ENCODE measurements at places on chromosomes 1 and 21.

- DNase-seq, result no peak
These were observed 28.1 kb downstream of the ZBTB8OS start for GRCh38 chr1:32622205-32622604.

DNA sequence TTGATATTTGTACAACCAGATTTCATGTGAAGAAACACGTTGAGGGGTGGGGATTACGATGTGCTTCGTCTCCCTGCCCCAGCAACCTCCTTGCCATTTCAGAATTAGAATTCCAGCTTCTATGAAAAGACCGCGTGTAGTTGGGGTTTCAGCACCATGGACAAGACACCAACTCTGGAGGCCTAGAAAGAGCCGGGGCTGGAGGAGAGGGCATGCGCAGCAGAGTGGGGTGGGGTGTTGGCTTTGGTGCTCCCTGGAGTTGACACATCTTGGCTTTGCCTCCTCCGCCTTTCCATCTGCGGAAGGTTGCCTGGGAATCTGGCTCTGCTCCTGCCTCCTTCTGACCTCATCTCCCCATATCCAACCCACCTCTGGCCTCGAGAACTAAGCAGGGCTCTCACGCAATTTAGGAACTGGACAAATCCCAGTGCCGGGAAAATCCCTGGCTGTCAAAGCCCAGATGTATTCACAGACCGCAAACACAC, 11.8 kb downstream of the HTR6 start:
- DNase-seq, result no peak

GRCh38 chr1:161374373-161374772, 6.7 kb upstream of the CFAP126 start:
- DNase-seq, result no peak

DNA sequence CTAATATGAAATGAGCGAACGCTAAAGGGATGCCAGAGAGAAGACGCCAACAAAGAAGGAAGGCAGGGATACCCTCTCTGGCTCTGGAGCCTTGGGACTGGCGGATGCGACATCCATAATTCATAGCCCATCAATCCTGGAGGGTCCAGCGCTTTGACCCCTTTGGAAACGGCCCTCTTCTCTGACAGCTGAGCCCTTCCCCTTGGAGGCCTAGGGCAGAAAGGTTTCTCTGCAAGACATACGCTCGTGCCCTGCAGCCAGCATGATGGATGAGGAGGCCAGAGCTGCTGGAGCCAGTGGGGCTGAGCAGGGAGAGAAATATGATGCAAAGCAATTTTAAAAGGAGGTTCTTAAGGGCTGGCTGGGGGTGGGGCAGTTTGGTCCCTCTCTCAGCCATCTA, 22.2 kb downstream of the OPTC start:
- no peak for DNase-seq

GRCh38 chr1:225608014-225608796, 44.7 kb downstream of the ENAH start:
- no peak for DNase-seq

DNA sequence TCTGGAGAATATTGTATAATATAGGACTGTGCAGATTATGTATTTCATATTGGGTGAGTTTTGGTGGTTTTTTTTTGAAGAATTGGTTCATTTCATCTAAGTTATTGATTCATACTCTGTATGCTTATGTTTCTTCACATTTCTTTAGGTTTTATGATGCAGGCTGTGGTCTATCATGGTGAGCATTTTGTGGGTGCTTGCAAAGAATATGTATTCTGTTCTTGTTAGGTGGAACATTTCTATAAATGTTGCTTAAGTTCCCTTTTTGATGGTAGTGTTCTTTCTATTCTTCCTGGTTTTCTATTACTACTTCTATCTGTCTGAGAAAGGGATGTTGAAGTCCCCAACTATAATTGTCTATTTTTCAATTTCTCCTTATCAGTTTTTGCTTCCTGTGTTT, 42.6 kb downstream of the PKN2 start:
- DNase-seq, result no peak

- DNase-seq, result no peak
These were observed 2.7 kb downstream of the DISP1 start for GRCh38 chr1:222817529-222817928.

- DNase-seq, result no peak
These were observed 33.9 kb upstream of the LBR start for GRCh38 chr1:225461533-225462428.

DNA sequence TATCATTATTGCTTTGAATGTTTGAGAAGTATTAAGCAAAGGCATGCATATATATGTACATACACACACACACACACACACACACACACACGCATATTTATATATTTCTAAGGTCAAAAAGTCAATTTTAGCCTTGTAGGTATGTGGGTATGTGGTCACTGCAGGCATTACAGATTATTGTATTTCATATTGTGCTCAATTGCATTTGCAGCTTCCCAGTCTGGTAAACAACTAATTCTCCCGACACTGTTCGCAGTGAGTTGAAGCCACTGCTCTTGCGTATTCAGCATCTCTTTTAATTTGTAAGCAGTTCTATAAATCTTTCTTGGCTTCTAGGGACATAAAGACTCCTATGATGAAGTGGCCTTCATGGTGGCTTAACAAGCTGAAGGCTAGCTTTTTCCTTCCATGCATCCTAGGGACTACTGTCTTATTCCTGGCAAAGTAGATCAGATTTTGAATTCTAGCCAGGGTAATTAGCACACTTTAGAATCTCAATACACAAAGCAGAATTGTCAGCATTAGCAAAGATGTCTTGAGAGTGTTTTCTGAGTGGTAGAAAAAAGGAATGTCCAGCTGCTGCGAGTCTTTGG, 368.6 kb upstream of the NEGR1 start:
- DNase-seq, result no peak

- no peak for DNase-seq
These were observed 39.1 kb upstream of the PTPRC start for GRCh38 chr1:198599749-198600148.

- no peak for DNase-seq
These were observed 5.3 kb downstream of the HPCA start for GRCh38 chr1:32891630-32892029.

DNA sequence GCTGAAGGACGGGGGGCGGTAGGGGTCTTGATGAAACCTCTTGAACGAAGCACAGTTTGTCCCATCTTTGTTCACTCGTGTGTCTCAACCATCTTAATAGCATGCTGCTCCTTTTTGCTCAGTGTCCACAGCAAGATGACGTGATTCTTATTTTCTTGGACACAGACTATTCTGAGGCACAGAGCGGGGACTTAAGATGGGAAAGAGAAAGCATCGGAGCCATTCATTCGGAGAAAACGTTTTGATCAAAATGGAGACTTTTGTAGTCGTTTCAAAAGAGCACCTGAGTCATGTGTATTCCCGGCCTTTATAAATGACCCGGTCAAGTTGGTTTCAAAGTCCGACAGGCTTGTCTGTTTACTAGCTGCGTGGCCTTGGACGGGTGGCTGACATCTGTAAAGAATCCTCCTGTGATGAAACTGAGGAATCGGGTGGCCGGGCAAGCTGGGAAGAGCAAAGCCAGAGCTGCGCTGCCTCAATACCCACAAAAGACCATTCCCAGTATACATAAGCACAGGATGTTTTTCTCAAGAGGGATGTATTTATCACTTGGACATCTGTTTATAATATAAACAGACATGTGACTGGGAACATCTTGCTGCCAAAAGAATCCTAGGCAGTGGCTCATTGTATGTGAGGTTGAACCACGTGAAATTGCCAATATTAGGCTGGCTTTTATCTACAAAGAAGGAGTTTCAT, 18.5 kb downstream of the ETS2 start:
- DNase-seq, result no peak

DNA sequence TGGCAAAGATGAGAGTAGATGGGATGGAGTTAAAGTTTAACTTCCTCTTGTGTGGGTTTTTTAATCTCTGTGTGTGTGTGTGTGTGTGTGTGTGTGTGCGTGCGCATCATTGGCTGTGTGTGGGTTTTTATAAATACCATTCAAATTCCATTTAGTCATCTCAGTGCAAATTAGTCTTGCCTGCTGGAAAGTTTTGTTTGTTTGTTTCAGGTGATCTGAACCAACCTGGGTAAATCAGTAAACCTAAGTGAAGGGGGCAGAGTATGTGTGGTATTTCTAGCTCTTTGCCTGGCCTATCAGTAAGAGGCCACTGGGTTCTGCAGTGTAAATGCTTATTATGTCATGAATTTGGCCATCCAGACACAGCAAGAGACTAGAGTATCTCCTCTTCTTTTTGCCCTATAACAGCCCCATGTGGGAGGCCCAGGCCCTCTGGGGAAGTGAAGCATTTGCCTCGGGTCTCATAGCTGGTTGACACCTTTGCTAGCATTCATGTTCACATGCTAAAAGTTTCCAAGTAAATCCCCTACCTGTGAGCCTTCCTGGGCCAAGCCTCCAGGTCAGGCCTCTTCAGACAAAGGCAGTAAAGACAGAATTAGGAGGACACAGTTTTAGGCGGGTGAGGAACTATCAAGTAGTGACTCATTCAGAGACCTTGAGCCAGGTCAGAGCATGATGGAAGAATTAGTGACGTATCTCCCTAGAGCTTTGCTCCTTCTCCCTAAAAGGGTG, 14.7 kb downstream of the INTS3 start:
- DNase-seq, result no peak

GRCh38 chr1:223133306-223133823, 9.7 kb downstream of the TLR5 start:
- DNase-seq, result no peak

- no peak for DNase-seq
These were observed 346.7 kb downstream of the NUF2 start for GRCh38 chr1:163668472-163668871.

GRCh38 chr1:153805042-153805745, 30.0 kb downstream of the SLC27A3 start:
- peak; percentile 19 for DNase-seq

- DNase-seq, result no peak
These were observed 37.6 kb downstream of the MT1HL1 start for GRCh38 chr1:236966636-236967035.

DNA sequence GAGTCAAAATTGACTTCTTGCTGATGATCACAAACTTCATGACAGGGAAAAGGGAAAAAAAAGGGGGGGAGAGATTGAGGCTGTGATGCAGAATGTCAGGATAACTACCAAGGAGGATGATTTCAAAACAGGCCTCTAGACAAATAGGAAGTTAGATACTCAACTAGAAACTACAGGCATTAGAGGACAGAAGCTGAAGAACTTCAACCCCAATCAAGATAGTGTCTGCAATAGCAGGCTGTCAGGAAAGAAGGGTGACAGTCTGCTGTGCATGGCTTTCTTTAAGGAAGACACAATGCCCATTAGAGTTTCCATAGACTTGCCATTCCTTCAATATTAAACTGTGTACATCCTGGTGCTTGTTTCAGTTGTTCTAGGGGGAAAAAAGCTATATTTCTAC, 257.2 kb downstream of the TTLL7 start:
- no peak for DNase-seq

- no peak for DNase-seq
These were observed 19.3 kb downstream of the OSBPL9 start for GRCh38 chr1:51636191-51636590.

GRCh38 chr1:100552031-100552430, 14.1 kb downstream of the GPR88 start:
- DNase-seq, result no peak

GRCh38 chr1:173038875-173039554, 11.7 kb downstream of the TNFSF18 start:
- DNase-seq, result no peak

DNA sequence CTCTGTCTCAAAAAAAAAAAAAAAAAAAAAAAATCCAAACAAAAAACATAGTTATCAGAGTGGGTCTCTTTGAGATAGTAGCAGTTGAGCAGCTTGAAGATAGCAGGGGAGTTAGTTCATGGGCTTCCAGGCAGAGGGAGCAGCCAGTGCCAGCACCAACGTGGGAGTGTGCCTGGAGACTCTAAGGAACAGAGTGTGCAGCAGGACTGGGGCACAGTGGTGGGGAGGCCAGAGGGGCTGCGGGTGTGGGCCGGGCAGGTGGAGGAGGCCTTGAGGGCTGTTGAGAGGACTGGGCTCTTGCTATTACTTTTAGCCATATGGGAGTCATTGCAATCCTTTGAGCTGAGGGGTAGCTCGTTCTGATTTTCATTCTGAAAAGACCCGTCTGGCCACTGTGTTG, 63.8 kb downstream of the RYR2 start:
- DNase-seq, result no peak

GRCh38 chr1:24657781-24658180, 14.7 kb downstream of the SRRM1 start:
- no peak for DNase-seq

DNA sequence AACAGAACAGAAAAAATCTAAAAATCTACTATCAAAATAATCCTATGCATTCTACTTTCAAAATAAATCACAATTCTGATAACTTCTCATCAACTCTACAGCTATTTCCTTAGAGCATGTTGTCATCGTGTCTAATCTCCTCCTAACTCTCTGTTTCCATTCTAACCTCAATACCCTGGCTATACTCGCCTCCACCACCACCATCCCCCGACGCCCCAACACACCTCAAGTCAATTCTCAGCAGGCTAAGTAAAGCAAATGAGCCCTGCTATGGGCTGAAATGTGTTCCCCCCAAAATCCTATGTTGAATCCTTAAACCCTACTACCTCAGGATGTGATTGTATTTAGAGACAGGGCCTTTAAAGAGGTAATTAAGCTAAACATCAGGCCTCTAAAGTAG, 34.6 kb downstream of the NRDC start:
- no peak for DNase-seq

DNA sequence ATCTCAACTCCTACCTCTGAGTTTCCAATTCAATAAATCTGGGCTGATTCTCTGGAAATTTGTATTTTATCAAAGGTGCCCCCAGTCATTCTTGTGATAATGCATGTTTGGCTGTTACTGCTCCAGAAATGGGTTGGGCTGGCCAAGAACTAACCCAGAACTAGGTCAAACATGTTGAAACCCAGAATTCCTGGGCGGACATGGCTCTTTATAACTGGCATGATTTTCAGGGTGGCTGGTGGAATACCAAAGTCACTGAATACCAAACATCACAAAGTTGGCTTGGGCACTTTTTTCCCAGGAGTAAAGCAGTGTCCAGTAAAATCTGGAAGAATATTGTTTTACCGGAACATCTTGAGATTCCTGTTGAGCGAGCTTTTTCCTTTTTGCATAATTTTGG, 89.4 kb upstream of the S1PR1 start:
- DNase-seq, result no peak

- DNase-seq, result no peak
These were observed 18.2 kb downstream of the PDZK1 start for GRCh38 chr1:145688924-145689323.

DNA sequence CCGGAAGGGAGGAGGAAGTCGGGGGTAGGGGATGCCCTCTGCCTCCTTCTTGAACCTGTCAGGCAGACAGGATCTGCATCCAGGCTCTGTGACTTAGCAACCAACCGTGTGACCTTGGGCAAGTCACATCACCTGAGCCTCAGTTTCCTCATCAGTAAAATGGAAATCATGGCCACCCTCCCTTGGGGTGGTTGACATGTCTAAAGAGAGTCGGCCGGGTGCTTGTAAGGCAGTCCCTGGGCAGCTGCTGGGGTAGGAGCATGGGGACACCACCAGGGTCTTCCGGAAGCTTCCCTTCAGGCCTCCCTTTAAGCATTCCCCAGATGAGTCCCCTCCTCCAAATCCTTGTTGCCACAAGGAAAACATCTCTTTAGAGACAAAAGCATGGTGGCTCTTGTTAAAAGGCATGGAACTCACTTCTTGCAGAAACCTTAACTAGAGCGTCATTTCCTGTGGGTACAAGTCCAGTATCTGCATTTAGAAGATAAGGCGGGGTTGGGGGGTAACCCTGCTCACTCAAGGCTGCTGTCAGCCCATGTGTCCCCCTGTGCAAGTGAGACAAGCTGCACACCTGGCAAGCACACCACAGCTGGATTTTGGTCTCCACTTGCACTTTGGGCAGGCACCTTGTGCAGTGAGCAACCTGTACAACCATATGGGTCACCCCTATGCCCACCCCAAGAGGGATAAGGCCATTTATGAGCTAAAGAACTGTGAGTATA, 10.4 kb downstream of the CLCNKB start:
- no peak for DNase-seq

- no peak for DNase-seq
These were observed 19.5 kb downstream of the SUSD4 start for GRCh38 chr1:223344491-223344890.
